ENCODE measurements at places on chromosomes 12 and 14.
A peak's percentile ranks its signal among the peaks of the same experiment; 100 is the strongest.

GRCh38 chr14:33375786-33376185 is 437.1 kb downstream of the NPAS3 start:
- no peak for DNase-seq

DNA sequence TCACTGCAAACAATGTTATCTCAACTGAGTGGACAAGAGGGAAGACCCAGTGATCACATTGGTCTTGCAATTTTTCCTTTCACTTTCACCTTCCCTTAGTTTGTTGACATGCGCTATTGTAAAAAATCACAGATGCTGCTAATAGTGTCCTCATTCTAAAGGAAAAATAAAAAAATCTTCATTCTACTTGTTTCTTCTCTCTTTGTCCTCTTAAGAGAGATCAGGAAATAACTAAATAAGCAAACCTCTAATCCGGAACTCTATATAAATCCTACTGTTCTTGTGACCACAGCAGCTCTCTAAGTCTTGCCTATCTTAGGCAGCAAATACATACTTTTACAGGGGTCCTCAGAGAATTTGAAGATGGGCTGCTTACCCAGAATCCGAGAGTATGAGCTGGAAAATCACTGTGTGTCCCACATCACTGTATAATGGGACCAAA is 257.7 kb downstream of the NAV3 start:
- no peak for DNase-seq

DNA sequence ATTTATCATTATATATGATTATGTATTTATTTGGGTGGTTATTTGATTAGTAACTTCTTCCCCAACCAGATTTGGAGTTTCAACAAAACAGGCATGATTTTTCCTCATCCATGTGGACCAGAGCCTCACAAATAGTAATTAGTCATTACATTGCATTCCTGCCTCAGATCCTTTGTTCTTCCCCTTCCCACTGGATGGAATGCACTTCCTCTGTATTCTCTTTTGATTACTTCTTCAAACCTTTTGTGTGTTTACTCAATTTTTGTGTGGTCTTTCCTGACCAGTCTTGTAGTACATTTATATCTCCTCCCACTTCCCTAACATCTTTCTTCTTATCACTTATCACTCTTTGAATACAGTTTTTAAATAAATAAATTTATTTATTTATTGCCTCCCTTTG is 15.5 kb downstream of the SYT1 start:
- peak; percentile 30 for DNase-seq

- no peak for DNase-seq
Measured at GRCh38 chr12:64545081-64545382, 65.3 kb upstream of the RASSF3 start.

DNA sequence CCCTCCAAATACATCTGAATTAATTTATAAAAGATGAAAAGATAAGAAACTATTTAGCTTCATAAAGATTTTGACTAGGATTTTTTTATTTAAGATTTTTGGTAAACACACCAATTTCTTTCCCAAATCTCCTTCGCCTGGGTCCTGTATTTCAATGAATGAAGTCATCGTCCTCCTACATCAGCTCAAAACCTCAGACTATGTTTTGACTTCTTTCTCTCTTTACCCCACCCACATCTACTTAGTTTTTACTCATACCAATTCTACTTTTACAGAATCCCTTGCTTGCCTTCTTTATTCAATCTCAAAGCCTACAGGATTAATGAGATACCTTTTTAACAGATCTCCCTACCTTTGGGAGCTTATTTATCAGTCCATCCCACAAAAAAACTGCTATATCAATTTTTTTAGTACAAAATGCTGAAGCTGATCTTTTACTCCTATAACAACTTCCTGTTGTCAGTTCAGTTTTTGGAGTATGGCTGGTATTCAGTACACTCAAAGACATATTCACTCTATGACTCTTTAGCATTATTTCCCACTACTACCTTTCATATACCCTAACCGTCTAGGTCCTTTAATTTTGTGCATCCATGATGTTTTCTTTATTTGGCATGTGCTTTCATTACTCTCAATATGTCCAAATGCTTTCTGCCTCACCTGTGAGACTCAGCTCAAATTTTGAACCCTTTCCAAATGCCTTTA is 18.7 kb upstream of the CCDC91 start:
- no peak for DNase-seq

GRCh38 chr14:78425782-78426181 is 255.6 kb downstream of the NRXN3 start:
- DNase-seq = no peak

- no peak for DNase-seq
Measured at GRCh38 chr12:129075460-129076208, 222.4 kb downstream of the GLT1D1 start.

- DNase-seq = no peak
Measured at GRCh38 chr14:104926619-104927431, 2.1 kb downstream of the PLD4 start.

- peak; percentile 93 for DNase-seq
Measured at GRCh38 chr12:51393676-51394545, 2.7 kb upstream of the GALNT6 start.

- DNase-seq = no peak
Measured at GRCh38 chr14:23403139-23403438, 5.0 kb downstream of the MYH6 start.
